ENCODE measurements at places on chromosomes 5 and 9. TPM values are rescaled to one million over a fixed set of nuclear protein-coding genes. Genes with fewer than 3 reads are reported as not detected.

Gene LCN15
- total RNA-seq = not detected

Gene CDKN2B-AS1
- 0.53 TPM for total RNA-seq

Gene ZCCHC9
- 25.4 TPM for total RNA-seq

Gene EIF4E1B
- total RNA-seq = not detected

Gene GALNT12
- 8.0 TPM for total RNA-seq

Gene DNM1
- total RNA-seq = 5.2 TPM

Gene PCDHGA10
- 4.6 TPM for total RNA-seq

Gene MLLT3
- total RNA-seq = 15.6 TPM

Gene SREK1
- 15.3 TPM for total RNA-seq

Gene TMEM174
- not detected for total RNA-seq

Gene TMEM252
- total RNA-seq = not detected

Gene FSTL4
- total RNA-seq = not detected

Gene WHRN
- total RNA-seq = 0.35 TPM

Gene PFN3
- total RNA-seq = not detected

Gene GABBR2
- total RNA-seq = 5.5 TPM

Gene PCDHB11
- not detected for total RNA-seq

Gene GAPT
- not detected for total RNA-seq

Gene PCDHB3
- 0.89 TPM for total RNA-seq

Gene ADRB2
- under 0.01 TPM for total RNA-seq

Gene EXOC3
- total RNA-seq = 28.8 TPM

Gene CCDC183
- total RNA-seq = under 0.01 TPM

Gene ITGA2
- 19.0 TPM for total RNA-seq

Gene SPINK6
- total RNA-seq = 1.1 TPM

Gene RLN1
- not detected for total RNA-seq

Gene C1QTNF3
- 2.0 TPM for total RNA-seq

Gene C1QTNF2
- total RNA-seq = 0.71 TPM

Gene BRINP1
- 0.58 TPM for total RNA-seq

Measured in myometrial cell (primary cell).